Midbrain (tissue), 1 donor: ENCODE measurements at places on chromosomes 11 and 22.

- no peak for DNase-seq
Observed at GRCh38 chr11:64558065-64558745, 32.8 kb upstream of the SLC22A12 start.

- DNase-seq, result no peak
Observed at GRCh38 chr11:115518983-115519628, 14.9 kb upstream of the CADM1 start.

GRCh38 chr11:126138636-126139035, 72.8 kb downstream of the RPUSD4 start:
- no peak for DNase-seq

- no peak for DNase-seq
Observed at GRCh38 chr11:86806903-86807302, 6.6 kb downstream of the PRSS23 start.

GRCh38 chr22:33519974-33520903, 400.0 kb downstream of the LARGE1 start:
- DNase-seq, result no peak

- DNase-seq, result no peak
Observed at GRCh38 chr11:118526688-118527087, 586 bp upstream of the TTC36 start.

- no peak for DNase-seq
Observed at GRCh38 chr22:50182176-50183081, 3.3 kb upstream of the TRABD start.

GRCh38 chr22:21650823-21651520, 8.9 kb downstream of the SDF2L1 start:
- no peak for DNase-seq

DNA sequence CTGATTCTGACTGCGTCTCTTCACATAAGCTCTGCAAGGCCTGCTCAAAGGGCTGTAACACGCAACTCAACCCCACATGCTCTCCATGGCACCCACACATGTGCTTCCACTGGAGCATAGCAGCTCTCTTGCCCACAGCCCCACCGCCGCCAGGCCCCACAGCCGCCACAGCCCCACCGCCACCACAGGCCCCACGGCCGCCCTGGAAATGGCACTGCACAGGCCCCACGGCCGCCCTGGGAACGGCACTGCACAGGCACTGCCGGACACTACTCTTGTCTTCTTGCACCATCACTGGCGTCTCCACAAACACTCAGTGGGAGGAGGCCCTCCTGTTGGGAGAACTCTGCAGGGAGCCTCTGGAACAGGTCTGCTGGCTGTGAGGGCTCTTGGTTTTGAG, 8.6 kb downstream of the MOB2 start:
- no peak for DNase-seq

GRCh38 chr11:16002942-16003341, 353.4 kb downstream of the SOX6 start:
- DNase-seq, result no peak

DNA sequence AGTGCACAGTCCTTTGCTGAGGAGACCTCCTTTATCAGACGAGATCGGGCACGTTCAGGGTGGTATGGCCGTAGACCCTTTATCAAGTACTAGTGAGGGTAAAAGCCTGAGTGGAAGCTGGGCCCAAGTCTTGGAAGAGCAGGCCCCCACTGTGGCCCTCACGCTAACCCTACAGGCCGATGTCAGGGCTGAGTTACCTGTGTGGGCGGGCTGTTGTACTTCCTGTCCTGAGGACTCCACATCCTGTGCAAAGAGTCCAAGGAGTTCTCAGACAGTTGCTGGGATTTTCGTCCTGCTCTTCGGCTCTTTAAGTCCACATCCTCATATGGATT, 34.9 kb downstream of the RPL27A start:
- no peak for DNase-seq

DNA sequence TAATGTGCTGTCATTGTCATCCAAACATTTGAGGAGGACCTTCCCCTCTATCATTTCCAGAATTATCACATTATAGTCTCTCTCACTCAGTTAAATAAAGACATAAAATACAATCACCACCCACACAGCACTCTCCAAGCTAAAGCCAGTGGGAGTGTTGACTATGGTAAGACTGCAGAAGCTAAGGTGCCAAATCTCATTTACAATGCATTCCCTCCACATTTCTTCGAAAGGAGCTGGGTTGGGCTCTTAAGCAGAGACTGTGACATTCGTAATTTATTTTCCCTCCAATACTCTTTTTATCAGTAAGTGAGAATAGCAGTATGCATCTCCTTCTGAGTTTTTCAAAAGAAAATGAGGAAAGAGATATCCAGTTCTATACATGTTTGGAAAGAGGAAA, 74.2 kb downstream of the NOX4 start:
- DNase-seq, result no peak
